ENCODE measurements at places on chromosomes 6 and 20. TPM values are rescaled to one million over a fixed set of nuclear protein-coding genes. Genes with fewer than 3 reads are reported as not detected.
A peak's percentile ranks its signal among the peaks of the same experiment; 100 is the strongest.

GRCh38 chr6:34791701-34792604 is at the start of gene BLTP3A:
Gene BLTP3A (plus strand): TSS chr6:34792083. CDS start chr6:34792251, 168 bp downstream.
- DNase-seq, result peak; percentile 47

DNA sequence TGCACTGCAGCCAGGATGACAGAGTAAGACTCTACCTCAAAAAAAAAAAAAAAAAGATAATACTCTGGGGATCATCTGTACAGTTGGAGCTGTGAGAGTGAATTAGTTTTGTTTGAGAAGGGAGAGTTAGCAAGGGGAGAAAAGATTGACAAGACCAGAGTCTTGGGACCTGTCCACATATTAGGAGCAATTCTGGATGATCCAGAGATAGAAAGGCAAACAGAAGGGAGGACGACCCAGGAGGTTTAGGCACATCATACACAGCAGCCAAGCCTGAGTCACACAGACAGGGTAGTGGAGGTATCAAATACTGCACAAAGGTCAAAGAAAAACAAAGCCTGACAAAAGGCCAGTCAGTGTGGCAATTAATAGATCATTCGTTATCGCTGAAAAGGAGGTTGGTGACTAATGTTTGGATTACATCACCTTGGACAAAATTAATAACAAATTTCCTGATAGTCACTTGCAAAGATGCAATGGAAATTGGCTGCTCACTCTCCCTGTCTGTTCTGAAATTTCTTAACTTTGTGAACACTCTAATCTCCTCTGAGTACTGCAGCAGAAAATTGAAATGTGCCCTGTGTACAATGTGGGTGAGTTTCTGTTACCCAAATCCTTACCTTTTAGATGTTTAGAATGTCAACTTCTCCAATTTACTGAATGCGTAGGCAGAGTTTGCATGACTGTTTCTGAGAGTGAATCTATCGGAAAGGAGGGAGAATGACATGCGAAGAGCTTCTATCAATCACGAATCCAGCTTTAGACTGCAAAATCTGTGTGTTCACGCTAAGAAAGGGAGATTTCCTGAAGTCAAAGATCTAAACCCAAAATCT is 105.4 kb downstream of the TSHZ2 start:
- peak; percentile 77 for DNase-seq

The ANGPT4 gene
- 0.10 TPM for total RNA-seq

DNA sequence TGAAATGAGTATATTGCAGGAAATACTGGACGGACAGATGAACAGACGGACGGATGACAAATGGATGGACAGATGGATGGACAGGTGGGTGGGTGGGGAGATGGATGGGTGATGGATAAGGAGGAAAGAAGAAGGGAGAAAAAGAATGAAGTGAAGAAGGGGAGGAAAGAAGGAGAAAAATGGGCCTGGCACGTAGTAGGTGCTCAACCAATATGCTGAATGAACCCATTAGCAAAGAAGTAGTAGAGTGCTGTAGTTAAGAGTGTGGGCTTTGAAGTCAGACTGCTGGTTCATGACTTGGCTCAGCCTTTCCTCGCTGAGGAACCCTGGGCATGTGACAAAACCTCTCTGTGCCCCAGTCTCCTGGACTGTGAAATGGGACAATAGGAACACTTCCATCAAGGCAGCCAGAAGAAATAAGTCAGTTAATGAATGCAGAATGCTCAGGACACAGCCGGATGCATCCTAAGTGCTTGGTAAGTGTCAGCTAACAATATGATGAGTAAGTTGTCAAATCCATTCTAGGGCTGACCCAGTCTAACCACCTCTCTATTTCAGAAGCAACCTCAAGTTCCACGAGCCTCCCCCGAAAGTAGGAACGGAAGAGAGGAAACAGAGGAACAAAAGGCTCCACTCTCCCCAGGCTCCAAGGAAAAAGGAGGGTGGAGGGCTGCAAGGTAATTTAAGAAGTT is 37.9 kb downstream of the PREX1 start:
- no peak for DNase-seq

The OR12D3 gene
- not detected for total RNA-seq

The OLIG3 gene
- not detected for total RNA-seq

The PCMTD2 gene
- 81.8 TPM for total RNA-seq

GRCh38 chr6:29520232-29520631 is 32.5 kb upstream of the MAS1L start:
- no peak for DNase-seq

GRCh38 chr6:37777272-37777834 is 42.2 kb upstream of the ZFAND3 start:
- DNase-seq, result no peak

GRCh38 chr6:6494677-6495076 is 93.8 kb upstream of the LY86 start:
- no peak for DNase-seq

Measured in skin of body (tissue), 3 donors.